Activated naive CD8-positive, alpha-beta T cell treated with anti-CD3 and anti-CD28 coated beads, Interleukin-2, amount 10 ng/mL, durations not matched to agents 7 days and 5 days (primary cell): ENCODE measurements at places on chromosomes 4 and X. TPM values are rescaled to one million over a fixed set of nuclear protein-coding genes. Genes with fewer than 3 reads are reported as not detected.

DNA sequence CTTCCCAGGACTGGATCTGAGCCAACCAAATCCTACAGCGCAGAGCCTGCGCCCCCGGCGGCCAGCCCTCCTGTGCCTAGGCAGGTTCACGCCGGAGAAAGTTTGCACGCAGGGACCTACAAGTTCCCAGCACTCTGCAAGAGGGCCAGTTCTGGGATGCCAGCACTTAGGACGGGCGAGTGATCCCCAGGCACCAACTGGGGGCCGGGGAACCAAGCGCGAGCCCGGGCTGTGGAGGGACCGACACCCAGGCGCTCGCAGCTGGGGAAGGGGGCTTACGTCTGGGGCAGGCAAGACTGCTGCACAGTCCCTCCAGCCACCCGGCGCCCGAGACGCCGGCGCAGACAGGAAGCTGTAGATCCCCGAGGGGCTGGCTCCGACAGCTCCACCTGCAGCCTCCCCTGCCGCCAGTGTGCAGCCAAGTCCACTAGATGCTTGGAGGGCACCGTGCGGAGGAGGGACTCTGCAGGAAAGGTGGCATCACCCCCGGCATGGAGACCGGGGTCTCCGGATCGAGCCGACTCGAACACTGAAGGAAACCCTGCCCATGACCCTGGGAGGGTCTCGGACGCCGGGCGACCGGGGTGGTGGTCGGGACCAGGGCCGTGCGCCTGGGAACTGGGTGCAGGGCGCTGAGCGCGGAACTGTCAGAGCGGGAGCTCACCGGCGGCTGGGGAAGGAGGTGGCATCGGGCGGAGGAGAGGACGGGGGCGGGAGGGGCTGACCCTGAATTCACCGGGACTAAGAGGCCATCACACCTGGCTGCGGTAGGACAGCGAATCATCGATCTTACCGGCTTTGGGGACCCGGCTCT lies 566 bp downstream of the CORIN start:
- peak; percentile 74 for DNase-seq

DNA sequence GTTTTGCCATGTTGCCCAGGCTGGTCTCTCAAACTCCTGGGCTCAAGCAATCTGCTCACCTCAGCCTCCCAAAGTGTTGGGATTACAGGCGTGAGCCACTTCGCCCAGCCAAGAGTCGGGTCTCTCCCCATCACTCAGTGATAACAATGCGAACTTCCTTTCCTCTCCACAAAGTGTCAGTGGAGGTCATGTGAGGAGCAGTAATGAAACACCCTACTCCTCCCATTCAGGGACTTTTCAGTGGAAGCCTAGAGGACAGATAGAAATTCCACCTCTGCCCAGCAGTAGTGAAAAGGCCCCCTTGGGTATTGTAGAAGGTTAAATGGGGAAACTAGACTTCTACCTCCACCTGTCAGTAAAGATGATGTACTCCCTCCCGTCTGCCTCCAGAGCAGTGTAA lies 141.9 kb upstream of the STK26 start:
- no peak for DNase-seq

The BBS12 gene
- total RNA-seq: 2.7 TPM

GRCh38 chr4:86330961-86331742 lies 28.7 kb downstream of the MAPK10 start:
- DNase-seq: no peak

DNA sequence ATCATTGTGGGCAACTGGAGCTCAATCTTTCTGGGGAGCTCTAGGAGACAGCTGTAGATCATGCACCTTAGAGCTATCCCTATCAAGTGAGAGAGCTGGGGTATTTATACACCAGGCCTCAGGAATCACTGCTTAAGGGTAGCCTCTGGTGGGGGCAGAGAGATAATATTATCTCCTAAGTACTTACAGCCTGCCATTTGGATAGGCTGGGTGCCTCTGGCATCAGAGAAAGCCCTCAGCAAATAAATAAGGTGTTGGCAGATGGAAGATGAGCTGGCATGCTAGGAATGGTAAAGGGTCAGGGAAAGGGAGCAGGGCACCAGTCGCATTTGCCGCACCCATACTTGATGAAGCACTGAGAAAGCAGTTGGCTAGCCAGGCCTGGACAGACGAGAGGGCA lies 75.9 kb downstream of the HCCS start:
- DNase-seq: no peak

DNA sequence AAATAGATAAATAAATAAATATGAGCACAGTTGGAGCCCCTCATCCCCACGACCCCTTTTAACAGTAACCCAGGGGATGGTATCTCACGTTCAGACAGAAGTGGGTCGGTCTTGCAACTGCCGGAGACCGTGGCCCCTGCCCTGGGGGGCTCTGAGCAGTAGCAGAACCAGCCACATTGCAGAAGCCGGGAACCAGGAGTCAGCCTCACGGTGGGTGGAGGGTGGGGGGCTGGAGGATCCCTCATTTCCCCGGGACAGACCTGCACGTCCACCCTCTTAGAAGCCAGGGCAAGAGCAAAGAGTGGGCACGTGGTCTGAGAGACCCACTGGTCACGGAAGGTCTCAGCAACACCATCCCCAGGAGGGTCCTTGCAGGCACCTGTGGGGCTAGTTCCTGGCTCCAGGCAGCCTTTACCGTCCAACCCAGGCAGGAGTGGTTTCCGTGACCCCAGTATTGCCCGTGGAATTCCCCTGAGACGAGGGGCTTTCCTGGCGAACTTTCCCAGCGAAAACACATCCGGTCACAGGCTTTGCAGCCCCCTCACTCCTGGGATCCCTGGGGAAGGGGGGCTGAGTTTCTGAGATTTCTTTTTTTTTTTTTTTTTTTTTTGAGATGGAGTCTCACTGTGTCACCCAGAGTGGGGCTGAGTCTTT lies 8.8 kb upstream of the IL3RA start:
- no peak for DNase-seq

DNA sequence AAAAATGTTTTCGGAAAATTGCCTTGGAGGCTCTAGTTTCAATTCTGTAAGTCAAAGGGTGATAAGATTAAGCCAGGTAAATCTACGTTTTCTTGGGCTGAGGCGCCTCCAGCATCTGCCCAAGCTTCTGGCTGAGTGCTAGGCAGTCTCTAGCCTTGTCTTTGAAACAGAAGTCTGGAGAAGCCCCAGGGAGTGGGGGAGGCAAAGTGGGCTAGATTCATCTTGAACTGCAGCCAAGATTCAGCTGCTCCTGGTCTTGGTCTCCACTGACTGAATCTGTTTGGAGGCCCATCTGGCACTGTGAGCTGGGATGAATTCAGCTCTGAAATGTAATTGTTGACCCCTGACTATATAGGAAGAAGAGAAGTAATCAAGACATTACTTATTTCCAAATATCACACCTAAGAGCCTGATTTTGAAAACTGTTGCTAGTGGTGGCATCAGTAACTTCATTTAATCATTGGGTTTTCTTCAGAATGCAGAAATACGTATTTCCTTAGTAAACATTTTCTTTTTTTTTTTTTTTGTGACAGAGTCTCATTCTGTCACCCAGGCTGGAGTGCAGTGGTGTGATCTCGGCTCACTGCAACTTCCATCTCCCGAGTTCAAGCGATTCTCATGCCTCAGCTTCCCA lies 187.3 kb upstream of the LEF1 start:
- DNase-seq: no peak

DNA sequence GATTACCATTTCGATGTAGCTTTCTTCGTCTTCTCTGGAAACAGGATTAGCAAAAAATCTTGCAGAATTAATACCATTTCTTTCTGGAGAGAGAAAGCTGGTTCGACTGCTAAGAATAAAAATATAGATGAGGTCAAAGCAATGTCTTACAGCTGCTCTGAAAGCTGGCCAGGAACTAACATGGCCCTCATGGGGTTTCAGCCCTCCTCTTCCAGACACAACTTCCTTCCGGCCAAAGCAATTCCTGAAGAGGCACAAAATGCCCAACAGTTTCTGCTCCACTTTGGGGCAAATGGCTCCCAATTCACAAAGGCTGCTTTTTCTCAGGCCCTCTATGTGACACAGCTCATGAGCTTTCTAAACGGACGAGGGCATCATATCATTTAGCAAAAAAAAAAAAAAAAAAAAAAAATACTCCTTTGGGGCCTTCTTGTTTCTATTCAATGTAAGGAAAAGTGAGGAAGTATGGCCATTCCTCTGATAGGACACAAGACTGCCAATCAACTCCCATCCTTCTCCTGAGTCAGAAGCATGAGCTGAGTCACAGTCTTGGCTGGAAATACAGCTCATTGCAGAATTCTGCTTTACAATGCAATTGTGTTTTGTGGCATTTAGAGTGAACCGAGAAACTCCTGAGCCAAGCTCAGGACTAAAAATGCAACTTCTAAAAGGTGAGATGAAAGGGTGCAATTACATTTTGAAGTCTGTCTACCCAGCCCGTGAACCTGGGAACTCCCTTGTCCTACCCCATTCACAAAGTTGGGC lies 42.7 kb upstream of the CTAG2 start:
- DNase-seq: no peak

DNA sequence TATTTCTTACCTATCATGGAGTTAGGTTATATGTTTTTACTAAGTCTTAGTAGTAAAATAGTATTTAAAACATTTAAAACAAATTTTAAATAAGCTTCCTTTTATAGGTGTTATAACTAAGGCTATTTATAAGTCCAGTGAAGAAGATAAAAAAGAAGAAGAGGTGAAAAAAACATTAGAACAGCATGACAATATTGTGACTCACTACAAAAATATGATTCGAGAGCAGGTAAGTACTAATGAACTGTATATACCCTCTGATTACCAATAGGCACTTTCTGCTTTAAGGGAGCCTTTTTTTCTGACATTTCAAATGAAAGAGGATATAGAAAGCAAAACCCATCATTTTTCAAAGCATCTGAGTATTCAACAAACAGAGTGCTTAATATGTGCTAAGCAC lies 76.6 kb downstream of the USO1 start:
- no peak for DNase-seq

DNA sequence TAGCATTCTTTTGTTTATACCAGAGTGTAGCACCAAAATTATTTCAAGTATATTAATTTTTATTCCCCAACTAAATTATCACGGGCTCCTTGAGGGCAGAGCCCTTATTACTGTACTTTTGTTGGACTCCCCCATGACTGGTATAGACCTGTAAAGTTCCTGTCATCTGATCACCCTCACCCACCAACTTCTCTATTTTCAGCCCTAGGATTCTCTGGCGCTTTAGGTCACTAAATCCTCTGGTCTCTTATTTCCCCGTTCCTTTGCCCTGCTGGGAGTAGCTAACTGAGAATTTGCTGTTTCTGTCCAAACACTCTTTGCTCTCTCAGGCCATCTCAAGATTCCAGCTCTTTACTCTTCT lies 3.2 kb upstream of the XKRX start:
- DNase-seq: no peak

DNA sequence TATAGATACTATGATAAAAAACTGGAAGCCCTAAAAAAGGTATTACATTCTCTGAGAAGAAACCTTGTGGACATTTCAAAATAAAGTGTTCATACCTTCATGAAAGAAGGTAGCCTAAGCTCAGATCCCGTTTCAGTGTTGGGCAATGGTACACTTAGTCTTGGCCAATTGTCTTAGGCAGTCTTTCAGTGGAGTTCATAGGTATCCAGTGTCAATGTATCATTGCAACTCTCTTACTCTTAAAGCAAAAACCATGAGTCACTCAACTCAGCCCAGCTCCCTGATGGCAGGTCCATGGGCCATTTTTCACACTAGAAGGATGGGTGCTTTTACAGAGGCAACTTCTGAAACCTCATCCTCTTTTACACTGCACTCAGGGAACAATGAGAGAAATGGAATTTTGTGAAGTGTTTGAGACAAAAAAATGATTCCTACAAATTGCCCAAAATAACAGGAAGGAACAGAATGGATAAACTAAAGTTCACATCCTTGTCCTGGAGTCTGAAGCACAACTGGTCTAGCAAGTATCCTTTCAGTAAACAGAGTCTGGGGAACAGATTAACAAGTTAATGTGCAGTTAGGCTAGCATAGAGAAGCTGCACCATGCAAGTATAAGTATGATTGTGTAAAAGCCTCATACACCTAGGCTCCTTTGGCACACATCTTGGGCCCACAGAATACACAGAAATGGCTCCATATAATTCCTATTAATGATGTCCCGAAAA lies 7.0 kb upstream of the ZNF827 start:
- no peak for DNase-seq

The RHOXF2B gene
- total RNA-seq: not detected

GRCh38 chr4:63620271-63620670 lies 789.0 kb downstream of the TECRL start:
- no peak for DNase-seq

- no peak for DNase-seq
Measured at GRCh38 chr4:36224972-36225903, 19.1 kb downstream of the ARAP2 start.

- DNase-seq: no peak
Measured at GRCh38 chr4:1305781-1306455, 16.2 kb downstream of the MAEA start.

GRCh38 chr4:475962-476361 lies 23.0 kb downstream of the ZNF721 start:
- no peak for DNase-seq

DNA sequence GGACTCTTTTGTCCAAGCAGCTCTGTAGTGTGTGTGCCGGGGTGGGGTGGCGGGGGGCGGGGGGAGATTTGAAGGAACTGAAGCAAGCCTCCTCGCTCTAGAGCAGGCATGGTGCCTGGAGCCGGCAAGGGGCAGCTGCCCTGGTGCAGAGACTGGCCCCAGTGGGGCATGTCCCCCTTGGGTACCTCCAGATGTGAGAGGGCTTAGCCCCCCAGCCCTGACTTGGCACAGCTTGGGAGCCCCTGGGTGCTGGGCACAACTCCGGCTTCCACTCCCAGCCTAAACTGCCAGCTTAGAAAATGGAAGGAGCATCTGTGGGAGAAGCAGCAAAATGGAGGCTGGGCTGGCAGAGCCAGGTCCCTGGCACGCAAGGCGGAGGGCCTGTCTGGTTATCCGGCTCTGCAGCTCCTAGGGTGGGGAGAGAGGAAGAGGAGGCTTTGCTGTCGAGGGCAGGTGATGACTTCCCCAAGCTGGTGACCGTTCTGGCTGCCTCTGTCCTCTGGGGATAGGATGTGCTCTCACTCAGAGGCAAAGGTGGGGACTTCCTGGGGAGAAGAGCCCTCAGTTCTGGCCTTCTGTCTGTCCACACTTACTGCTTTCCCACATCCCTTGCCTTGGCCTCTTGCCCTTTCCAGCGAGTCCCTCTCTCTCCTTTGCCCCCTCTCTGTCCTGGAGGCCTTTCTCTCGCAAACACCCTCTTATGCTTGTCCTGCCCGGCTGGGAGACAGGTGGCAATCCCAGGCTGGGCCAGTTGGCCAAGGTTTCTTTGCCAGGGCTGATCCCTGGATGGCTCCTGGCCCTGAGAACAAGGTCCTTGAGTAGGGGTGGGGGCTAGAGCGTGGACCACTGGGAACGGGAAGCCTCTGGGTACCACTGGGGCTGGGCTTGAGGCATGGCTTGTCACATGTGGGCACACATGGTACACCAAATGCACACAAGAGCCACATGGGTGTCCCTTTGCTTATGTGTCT lies 2.0 kb downstream of the DLG3 start:
- no peak for DNase-seq

The CFI gene
- not detected for total RNA-seq
